Osteocyte (in vitro differentiated cells): ENCODE measurements at places on chromosomes 2 and 18. TPM values are rescaled to one million over a fixed set of nuclear protein-coding genes. Genes with fewer than 3 reads are reported as not detected.

Gene CD302
- total RNA-seq = 18.4 and 19.3 TPM in 2 replicates

Gene HOXD9
- not detected in 2 replicates for total RNA-seq

Gene COLEC11
- not detected in 2 replicates for total RNA-seq

Gene AMER3
- not detected in 2 replicates for total RNA-seq

Gene ABHD1
- total RNA-seq = 0.48 TPM in 1 of 2 replicates, not detected in the other

Gene DSG2
- 16.6 and 18.5 TPM in 2 replicates for total RNA-seq

Gene NPHP1
- total RNA-seq = 3.0 and 3.6 TPM in 2 replicates

Gene OTOS
- not detected in 2 replicates for total RNA-seq

Gene ITPRIPL1
- total RNA-seq = 0.50 and 0.86 TPM in 2 replicates
